Nucleus accumbens (tissue), 56 donors: ENCODE measurements at places on chromosomes 1 and 21.

DNA sequence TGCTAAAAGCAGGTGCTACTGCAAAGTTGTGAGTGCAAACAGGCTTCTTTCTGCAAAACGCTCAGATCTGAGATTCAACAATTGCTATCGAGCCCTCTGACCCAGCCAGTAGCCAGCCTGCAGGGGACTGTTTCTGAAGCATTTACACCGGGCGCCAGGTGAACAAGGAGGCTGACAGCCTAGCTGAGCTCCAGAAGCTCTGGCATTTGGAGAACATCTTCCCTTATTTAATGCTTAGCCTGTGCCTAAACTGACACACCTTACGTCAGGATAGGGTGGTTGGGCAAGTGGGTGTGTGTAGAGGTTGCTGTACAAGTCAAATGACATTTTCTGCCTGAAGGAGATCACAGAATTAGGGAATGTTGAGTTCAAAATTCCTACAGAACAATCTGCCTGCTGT is 15.8 kb upstream of the PLA2G2C start:
- no peak for DNase-seq

- DNase-seq, result no peak
Observed at GRCh38 chr1:61425040-61425439, 299.9 kb downstream of the TM2D1 start.

DNA sequence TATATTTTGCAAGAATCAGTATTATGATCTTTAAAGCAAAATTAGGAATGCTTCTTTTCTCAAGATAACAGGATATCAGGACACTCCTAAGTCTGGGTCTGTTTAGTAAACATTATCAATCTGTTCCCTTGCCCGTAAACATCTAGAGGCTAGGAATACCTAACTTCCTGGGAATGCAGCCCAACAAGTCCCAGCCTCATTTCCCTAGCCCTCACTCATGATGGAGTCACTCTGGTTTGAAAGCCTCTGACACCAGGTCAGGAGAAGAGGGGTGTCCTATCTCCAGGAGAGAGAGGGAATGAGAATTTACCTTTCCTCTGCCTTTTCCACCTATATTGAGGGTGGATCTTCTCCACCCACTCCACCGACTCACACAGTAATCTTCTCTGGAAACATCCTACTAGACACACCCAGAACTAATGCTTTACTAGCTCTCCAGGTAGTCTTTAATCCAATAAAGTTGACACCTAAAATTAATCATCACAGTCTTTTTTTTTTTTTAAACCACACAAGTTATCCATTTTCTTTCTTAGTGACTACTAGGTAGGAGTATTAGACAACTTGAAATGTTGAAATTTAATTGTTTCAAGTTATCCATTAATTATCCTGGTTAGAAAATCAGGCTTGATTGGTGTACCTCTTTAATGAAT is 659.3 kb downstream of the USP25 start:
- no peak for DNase-seq

DNA sequence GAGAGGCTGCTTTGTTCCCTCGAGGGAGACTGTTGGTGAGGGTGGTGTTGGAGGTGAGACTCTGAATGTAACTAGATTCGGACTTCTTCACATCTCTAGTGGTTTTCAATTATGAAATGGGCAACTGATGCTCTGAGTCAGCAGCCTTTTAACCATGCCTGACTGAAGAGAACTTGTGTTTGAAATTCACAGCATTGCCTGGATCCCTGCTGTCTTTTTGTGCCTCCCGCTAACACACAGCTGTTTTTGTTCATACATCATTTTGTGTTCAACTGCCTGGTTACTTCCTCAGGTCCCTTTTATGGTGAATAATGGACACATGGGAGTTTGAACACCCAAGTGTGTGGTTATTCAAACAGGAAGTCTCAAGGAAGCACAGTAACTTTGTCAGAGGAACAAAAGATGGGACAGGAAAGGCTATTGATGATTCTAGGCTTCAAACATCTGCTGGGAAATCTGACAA is 16.8 kb downstream of the LAMC1 start:
- DNase-seq, result no peak

DNA sequence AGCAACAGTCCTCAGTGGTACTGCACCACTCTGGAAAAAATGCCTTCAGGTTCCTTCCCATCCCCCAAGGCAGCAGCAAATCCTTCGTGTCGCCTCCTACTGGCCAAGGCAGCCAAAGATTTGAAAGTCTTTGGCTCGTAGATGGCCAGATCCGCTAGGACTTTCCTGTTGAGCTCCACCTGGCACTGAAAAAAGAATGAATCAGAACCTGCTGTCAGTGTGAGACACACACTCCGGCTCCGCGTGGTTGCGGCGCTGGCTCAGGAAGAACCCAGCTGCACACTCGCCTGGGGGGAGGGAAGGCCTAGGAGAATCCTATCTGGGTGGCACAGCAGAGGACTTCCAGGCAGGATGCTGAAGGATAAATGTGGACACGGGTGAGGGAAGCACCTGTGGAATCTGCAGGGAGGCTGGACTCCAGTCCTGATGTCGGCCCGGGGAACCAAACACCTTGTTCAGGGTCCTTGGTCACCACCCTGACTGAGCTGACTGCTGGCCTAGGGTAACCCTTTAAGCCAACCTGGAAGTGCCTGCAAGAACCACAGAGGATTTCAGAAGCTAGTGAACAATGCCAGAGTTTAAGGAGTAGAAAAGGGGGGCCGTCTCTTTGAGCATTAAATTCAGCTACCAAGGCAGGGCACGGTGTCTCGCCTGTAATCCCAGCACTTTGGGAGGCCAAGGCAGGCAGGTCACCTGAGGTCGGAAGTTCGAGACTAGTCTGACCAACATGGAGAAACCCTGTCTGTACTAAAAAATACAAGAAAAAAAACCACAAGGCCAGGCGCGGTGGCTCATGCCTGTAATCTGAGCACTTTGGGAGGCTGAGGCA is 3.2 kb upstream of the CCNL2 start:
- DNase-seq, result no peak

DNA sequence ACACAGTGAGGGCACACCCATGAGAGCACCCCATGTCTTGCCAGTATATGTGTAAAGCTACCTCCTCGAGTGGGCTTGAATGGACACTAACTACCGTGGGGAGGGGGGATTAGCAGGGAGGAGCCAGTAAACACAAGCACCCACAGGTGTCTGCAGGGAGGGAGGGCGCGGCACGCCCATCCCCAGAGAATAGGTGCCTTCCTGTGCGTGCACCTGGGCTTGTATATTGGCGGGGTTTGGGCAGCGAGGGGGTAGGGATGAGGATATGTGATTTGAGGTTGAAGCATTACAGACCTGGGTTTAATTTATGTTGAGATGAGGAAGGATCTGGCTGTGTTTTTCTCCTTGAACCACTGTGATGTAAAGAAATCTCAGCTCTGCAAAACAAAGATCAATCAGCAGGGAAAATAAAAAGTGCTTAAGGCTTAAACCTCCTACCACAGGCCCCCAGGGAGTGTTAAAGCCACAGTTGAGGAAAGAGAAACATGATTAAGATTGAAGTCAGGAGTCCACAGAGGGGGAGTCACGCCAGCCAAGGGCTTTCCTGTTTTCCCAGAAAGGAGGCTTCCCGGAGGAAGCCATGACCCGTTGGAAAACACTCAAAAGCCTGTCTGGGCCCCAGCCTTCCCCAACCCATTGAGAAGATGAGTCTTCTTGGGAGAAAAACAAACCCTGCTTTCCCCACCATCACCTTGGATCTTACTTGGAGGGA is 80.0 kb downstream of the CAMK2N1 start:
- DNase-seq, result no peak

DNA sequence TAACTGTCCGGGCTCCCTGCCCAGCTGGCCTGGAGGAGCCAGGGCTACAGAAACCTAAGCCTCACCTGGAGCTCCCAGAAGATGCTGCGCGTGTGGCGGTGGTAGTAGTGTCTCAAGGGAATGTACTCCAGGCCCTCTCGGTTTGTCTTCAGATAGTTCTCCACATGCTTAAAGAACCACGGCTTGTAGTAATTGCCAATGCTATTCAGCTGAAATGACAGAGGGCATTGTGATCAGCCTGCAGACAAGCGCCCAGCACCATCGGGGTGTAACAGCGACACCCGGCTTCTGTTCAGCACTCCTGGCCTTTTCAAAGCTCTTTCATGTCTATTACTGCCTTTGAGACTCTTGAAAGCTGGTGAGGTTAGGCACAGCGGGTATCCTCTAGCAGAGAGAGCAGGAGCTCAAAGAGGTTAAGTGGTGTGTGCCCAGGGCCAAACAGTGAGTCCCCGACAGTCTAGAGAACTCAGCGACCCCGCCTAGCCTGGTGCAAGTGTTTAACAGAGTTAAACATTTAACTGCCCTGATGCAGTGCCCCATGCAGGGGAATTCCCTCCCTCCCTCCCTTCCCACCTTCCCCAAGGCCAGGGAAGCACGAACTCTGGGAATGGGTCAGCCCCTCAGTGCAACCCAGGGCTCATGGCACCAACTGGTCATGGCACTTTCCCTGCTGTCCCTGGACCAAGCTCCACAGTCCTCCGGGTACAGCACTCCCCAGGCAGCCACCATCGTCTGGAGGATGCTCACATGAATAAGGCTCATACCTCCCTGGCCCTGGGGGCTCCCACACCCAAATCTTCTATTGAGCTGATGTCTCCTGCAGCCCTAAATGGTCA is 21.5 kb downstream of the DHCR24 start:
- DNase-seq, result no peak

- DNase-seq, result no peak
Observed at GRCh38 chr1:93021539-93022134, 57.4 kb upstream of the MTF2 start.

- DNase-seq, result no peak
Observed at GRCh38 chr1:57336793-57337192, 87.1 kb downstream of the DAB1 start.

GRCh38 chr1:209652873-209653401 is 712 bp upstream of the LAMB3 start:
- DNase-seq, result peak; percentile 29

- DNase-seq, result no peak
Observed at GRCh38 chr1:153190373-153190772, 12.9 kb upstream of the LELP1 start.

GRCh38 chr1:44460107-44460882 is 55.2 kb downstream of the RNF220 start:
- no peak for DNase-seq

GRCh38 chr1:214215583-214215982 is 65.4 kb upstream of the SMYD2 start:
- DNase-seq, result no peak

- DNase-seq, result no peak
Observed at GRCh38 chr1:58939146-58939545, 155.3 kb upstream of the JUN start.

GRCh38 chr1:223771814-223772770 is 59.8 kb downstream of the CAPN2 start:
- no peak for DNase-seq

DNA sequence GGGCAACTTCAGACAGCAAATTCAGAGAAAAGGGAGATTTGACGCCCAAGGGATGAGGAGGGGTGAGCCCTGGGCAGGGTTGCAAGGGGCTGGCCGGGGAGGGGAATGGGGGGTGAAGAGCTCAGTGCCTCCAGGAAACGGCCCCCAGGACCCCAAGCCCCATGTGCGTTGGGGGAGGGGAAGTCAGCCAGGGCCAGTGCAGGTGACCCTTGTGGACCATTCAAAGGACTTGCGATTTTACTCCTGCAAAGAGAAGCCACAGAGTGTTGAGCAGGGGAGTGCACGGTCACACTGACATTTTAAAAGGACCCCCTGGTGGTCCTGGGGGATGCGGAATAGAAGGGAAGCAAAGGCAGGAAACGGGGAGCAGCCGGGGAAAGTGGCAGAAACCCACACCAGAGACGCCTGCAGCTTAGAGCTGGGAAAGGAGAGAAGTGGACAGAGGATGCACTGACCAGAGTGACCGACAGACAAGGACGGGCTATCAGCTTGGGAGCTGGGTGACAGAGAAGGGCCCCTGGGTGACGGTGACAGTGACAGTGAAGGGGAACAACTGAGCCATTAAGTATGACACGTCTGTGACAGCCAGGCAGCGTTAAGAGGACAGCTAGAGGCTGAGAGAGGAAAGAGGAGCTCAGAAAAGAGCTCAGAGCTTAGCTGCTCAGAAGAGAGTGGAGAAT is 54.0 kb upstream of the TMEM51 start:
- no peak for DNase-seq

- DNase-seq, result peak; percentile 59
Observed at GRCh38 chr1:15849775-15850324, 2.3 kb downstream of the SPEN start.

DNA sequence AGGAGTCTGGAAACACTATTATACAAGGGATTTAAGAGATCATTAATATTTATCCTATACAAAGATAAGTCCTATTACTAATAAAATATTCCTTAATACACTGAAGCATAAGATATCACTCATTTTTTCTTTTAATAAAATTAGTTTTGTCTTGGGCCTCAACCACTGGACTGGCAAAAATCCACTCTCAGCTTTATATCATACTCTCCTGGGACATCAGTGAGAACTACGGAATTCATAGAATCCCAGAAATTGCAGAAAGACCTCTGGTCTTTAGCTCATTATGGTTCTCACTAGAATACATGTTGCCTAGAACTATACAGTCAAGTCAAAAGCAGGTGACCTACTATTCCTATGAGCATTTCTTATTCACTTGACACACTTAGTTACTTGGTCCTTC is 285.0 kb downstream of the LRRC40 start:
- DNase-seq, result no peak

- no peak for DNase-seq
Observed at GRCh38 chr1:17933971-17934370, 173.6 kb upstream of the IGSF21 start.

DNA sequence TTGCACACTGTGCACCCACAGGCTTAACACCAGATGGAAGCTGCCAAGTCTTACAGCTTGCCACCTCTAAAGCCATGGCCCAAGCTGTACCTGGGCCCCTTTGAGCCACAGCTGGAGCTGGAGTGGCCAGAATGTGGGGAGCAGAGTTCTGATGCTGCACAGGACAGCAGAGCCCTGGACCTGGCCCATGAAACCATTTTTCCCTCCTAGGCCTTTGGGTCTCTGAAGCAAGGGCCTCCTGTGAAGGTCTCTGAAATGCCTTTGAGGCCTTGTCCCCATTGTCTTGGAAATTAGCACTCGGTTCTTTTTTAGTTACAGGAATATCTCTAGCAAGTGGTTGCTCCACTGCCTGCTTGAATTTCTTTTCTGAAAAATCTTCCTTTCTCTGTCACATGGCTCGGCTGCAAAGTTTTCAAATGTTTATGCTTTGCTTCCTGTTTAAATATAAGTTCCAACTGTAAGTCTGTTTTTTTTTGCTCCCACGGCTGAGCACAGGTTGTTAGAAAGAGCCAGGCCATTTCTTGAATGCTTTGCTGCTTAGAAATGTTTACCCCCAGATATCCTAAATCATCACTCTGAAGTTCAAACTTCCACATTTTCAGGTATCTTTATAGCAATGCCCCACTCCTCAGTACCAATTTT is 156.8 kb upstream of the GORAB start:
- no peak for DNase-seq

- no peak for DNase-seq
Observed at GRCh38 chr1:113659035-113659434, 100.3 kb downstream of the PHTF1 start.

GRCh38 chr1:196056966-196057365 is 551.3 kb downstream of the KCNT2 start:
- no peak for DNase-seq

DNA sequence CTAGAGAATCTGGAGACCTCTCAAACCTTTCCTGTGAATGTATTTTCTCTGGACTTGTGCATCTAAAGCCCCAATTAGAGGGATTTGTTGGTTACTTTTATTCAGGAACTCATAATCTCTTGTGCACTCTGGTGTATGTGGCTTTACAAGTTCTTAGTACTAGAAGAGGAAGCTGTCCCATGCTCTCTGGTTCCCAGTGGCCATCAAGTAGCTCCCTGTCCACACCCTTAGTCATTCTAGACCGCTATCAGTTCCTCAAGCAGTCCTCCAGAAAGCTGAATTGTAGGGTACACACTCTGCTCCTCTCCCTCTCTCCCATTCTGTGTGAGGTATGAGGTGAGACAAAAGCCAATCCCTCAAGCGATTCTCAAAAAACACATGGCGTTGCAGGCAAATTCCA is 470.3 kb downstream of the PTPRC start:
- DNase-seq, result no peak
